ENCODE measurements at places on chromosomes 13 and 19.

DNA sequence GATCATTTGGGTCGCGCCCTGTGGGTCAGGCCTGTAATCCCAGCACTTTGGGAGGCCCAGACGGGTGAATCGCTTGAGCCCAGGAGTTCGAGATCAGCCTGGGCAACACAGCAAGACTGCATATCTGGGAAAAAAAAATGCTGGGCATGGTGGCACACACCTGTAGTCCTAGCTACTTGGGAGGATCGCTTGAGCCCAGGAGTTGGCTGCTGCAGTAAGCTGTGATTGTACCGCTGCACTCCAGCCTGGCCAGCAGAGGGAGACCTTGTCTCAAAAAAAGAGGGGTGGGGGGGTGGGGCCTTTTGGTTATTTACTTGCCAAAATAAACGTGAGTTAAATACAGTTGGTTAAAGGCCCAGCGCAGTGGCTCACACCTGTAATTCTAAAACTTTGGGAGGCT, 9.8 kb upstream of the ZNF544 start:
- no peak for DNase-seq

- peak; percentile 50 for DNase-seq
These were observed 903.1 kb downstream of the SLITRK6 start for GRCh38 chr13:84896128-84896527.

DNA sequence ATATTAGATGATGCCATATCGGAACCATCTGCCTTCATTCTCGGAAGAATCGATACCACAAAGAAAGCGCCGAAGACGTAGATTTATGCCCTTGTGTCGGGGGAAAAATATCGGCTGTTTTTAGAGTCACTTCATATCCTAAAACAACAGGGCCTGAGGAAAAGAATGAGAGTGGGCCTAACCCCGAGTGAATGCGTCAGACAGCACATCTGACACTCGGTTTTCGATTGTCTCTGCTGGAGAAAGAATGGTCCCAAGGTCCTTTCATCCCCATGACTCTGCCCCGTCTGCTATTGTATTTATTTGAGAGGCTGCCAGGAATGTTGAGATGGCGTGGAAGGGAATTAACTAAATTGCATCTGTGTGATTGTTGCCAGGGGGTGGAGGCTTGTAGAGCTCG, 46.1 kb downstream of the CHST8 start:
- no peak for DNase-seq

DNA sequence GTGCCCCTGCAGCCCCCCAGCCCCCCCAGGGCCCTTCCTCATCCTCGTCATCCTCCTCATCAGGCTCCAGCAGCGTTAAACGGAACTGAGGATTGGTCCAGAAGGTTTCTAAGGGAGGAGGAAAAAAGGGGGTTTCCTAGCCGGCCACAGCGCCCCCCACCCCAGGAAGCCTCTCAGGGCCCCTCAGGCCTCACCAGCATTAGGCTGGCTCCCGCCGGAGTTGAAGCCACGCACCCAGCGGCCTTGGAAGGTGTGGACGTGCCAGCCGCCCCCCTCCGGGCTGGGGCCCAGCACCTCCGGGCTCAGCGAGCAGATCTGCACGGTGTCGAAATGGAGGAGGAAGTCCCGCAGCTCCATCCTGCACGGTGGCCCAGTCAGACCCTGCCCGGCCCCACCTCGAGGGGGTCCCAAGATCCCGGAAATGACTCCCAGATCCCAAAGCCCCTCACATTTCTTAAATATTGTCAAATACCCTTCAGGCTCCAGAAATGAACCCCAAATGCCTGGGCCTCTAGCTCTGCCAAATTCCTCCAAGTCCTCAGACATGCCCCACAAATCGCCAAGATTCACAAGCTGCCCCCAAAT, 6.9 kb downstream of the CAPN12 start:
- no peak for DNase-seq

DNA sequence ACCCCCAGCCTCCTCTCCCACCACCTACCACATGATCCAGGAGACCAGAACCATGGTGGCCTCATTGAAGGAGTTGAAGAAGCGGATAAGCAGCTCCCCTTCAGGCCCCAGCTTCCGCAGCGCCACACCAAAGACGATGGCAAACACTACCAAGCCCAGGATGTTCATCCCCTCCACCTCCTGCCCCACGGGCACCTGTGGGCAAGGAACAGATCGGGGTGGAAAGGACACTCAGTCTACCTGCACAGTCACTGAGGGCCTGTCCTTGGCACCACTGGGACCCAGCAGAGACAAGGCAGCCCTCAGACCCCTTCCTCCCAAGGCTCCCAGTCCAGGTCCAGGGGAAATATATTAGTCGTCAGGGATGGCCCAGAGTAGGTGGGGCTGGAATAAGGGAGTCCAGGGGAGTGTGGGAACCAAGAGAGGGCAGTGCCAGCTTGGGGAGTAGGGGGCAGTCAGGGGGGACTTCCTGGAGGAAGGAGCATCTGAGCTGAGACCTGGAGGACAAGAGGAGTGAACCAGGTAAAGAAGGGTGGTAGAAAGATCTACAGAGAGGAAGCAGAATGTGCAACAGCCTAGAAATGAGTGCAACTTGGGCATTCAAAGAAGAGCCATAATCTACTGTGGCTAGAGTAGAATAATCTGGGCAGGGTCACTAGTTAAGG, 5.9 kb downstream of the SLC1A5 start:
- DNase-seq = no peak

DNA sequence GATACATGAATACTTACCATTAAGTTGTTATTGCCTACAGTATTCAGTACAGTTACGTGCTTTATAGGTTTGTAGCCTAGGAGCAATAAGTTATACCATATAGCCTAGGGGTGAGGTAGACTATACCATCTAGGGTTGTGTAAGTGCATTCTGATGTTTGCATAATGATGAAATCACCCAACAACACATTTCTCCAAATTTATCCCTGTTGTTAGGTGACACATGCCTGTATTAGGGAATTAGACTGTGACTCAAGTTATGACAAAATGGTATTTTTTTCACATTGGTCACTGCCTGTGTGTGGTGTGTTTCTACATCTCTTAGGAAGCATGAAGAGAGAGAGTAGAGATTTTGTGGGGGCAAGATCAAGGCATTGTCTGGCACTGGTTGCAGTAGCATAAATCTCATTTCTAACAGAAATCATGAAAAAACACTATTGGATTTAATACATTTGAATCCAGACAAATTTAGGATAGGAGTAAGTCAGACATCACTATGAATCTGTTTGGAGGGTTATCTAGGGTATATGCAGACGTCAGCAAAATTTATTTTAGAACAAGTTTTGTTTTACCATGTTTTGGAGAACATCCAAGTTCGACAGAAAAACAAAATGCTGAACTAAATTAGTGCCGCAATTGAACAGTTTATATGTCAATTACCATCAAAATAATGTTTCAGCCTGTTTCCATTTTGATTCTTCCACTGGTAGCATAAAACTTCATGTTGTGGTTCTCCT, 332.1 kb downstream of the LMO7 start:
- peak; percentile 65 for DNase-seq

DNA sequence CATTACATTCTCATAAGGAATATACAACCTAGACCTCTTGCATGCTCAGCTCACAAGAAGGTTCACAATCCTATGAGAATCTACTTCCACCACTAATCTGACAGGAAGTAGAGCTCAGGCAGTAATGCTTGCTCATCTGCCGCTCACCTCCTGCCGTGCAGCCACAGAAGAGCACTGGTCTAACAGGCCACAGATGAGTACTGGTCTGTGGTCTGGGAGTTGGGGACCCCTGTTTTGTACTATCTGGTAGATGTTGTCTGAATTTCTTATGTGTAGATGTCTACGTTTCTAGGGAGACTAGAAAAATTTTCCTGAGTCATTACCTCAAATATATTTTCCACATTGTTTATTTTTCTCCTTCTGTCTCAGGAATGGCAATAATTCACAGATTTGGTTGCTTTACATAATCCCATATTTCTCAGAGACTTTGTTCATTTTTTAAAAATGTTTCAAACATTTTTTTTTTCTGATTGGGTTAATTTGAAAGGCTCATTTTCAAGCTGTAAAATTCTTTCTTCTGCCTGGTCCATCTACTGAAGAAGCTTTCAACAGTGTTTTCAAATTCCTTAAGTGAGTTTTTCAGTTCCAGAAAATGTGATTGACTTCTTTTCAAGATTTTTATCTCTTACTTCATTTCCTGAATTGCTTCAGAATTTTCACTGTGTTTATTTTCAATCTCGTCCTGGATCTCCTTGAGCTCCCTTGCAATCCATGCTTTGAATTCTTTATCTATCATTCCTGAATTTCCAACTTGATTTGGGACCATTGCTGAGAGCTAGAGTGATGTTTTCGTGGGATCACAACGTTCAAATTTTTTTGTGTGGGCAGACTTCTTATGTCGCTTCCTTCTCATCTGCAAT, 1322.2 kb downstream of the PCDH9 start:
- DNase-seq = peak; percentile 31

DNA sequence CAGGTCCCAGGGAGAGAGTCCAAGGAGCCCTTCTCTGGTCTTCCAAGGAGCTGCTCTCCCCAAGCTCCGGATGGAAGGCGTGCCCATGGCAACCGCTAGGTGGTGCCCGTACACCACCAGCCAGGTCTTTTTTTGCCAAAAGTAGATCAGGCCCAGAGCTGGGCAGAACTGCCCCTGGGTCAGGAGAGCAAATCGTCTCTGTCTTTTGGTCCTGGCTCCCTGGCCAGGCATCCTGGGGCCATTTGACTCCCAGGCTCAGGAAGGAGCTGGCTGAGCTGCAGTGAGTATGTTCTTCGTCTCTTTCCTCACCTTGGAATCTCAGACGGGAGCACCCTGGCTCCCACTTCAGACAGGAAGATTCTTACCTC, 24.6 kb upstream of the BCL3 start:
- peak; percentile 73 for DNase-seq

DNA sequence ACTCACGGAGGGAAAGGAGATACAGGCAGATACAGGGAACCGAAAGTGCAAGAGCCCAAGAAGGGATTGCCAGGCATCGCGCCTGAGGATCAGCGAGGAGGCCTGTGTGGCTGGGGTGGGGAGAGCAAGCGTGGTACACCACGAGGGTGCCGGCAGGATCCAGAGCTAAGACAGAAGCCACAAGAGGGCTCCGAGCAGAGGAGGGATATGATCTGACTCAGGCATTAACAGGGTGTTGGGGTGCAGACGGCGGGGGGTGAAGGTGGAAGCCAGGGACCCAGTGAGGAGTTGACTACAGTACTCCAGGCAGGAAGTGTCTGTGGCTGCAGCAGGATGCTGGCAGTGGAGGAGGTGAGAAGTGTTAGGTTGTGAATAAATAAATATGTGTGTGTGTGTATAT, 5.4 kb upstream of the PPP1R37 start:
- DNase-seq = no peak

GRCh38 chr13:36493046-36493445, 60.8 kb downstream of the CCNA1 start:
- no peak for DNase-seq

DNA sequence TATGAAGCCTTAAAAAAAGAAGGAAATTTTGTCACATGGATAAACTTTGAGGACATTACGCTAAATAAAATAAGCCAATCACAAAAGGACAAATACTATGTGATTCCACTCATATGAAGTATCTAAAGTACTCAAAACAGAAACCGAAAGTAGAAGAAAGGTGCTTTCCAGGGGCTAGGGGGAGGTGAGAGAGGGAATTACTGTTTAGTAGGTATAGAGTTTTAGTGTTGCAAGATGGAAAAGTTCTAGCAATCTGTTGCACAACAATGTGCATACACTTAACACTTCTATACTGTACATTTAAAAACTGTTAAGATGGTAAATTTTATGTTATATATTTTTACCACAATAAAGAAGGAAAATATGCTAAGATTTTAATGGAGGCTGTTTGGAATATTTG, 83.0 kb downstream of the POLR1D start:
- DNase-seq = no peak

- no peak for DNase-seq
These were observed 2.4 kb upstream of the IFNL4 start for GRCh38 chr19:39251081-39251480.

- no peak for DNase-seq
These were observed 50.7 kb upstream of the AKAP11 start for GRCh38 chr13:42221121-42221765.

GRCh38 chr13:31042481-31043165, 110.2 kb downstream of the TEX26 start:
- no peak for DNase-seq

- DNase-seq = no peak
These were observed 7.7 kb upstream of the DACT3 start for GRCh38 chr19:46668662-46669061.

DNA sequence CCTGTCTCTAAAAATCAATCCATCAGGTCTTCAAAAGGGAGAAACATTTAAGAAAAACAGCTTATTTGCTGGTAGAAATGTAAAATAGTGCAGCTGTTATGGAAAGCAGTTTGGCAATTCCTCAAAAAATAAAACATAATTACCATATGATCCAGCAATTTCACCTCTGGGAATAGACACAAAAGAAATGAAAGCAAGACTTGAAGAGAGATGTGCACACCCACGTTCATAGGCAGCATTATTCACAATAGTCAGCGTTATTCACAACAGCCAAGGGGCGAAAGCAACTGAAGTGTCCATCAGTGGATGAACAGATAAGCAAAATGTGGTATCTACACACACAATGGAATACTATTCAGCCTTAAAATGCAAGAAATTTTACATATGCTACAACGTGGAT, 45.1 kb upstream of the DOCK9 start:
- no peak for DNase-seq

DNA sequence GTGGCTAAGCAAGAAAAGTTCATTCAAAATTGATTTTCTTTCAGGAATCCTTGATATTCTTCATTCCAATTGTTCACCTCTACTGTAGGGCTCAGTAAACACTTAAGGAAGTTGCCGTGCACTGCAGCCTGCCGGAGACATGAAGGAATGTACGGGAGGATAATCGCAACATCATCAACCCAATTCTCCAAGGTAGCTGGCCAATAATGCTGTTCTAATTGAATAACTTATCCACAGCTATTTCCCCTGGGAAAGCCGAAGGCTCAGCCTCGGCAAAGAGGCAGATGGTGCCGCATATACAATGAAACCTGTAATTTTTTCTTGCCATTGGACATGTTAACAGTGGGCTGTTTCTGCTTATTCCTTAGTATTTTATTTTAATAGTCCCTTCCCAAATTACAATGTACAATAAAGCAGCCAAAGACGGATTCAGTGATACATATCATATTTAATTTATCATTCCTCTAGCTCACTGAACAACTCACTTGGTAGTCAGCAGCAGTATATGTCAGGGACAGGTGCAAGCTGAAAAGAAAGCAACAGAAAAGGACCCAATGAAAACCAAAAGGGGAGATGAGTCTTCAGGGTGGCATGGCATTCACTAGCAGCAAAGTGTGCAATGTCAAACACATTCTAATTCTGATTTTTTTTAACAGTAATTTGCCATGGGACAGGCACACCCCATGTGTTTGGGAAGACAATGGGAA, 420.5 kb upstream of the KLF12 start:
- no peak for DNase-seq

- DNase-seq = no peak
These were observed 323.0 kb downstream of the NDFIP2 start for GRCh38 chr13:79803989-79804388.

DNA sequence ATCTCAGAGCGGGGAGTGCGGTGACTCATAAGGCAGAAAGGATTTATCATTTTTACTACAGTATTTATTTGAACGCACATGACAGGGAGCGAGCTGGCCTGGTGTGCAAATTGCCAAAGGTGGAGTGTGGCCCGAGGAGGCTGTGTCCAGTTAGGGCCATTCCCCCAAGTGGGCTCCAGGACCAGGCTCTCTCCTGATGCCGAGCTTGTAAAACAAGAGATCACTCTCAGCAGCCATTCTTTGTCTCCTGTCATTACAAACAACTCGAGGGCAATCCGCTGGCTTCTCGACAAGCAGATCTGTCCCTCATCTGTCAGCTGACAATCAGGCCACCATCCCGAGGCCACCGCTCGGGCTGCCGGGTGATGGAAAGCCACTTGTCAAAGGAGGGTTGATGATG, 418.9 kb downstream of the ZNF536 start:
- DNase-seq = peak; percentile 38
